ENCODE measurements at places on chromosomes 2 and 18.
A peak's percentile ranks its signal among the peaks of the same experiment; 100 is the strongest.

DNA sequence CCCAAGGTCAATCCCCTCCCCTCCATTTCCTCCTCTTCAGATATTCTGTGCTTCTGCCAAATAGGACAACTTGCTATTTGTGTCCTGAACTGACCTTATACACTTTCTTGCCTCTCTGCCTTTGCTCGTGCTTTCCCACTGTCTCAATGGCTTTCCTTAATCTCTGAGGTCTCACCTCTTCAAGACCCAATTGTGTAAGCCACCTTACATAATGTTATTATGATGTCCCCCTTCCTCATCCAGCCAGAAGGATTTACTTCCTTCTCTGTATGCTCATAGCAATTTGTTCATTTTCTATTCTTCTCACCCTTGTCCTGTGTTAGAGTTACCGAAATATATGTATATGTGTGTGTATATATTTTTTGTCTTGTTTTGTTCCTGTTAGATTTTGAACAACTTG lies 26.9 kb upstream of the DARS1 start:
- DNase-seq: no peak

GRCh38 chr2:229582151-229582550 lies 132.2 kb downstream of the DNER start:
- DNase-seq: no peak

GRCh38 chr2:238884122-238884811 lies 36.4 kb downstream of the TWIST2 start:
- no peak for DNase-seq

DNA sequence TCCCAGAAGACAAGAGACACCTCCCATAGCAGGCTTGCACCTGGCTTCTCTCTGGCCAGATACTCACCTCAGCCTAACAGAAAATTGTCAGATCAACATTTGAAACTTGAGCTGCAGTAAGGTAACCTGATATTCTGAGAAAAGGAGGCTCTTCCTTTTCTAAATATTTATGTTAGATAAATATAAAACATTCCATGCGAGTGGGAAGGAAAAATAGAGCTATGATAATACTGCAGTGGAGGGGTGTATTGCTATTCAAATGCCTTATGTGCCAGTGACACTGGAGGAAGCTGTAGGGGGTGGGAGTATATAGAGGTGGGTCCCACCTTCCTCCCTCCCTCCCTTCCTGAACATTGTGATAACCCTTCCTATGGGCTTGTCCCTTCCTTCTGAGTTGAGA lies 515.5 kb upstream of the CHAC2 start:
- DNase-seq: no peak

DNA sequence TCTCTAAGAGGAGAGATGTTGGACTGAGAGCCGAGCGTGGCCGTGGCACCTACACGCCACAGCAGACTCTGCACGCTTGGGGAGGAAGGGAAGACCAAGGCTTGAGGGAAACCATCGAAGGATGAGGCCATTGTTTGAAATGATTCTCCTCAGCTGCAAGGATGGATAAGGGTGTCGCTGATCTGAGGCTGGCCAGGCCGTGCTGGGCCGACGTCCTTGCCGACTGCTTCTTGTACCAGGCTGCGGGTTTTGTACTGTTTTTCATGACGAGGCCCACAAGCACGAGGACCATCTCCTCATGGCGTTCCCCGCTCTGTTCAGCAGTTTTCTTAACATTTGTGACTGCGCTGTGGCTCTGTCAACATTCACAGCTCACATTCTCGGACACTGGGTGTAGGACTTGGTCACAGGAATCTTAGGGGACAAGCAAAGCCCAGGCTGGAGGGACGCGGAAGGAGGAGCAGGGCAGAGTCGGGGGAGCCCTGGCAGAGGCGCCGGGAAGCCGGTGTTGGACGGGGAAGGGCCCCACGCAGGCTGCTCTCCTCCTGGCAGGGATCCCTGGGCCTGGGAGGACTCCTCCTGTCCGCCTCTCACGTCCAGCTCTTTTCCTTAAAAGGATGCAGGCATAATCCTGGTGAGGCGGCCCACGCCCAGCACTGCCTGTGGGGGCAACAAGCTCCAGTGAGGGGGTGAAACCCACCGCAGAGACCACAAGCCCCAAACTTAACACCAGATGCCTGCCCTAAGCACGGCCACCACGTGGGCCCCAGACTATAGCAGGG lies 259.0 kb upstream of the SALL3 start:
- DNase-seq: no peak

- DNase-seq: no peak
Observed at GRCh38 chr2:212147921-212148513, 390.6 kb downstream of the ERBB4 start.

- no peak for DNase-seq
Observed at GRCh38 chr2:20382965-20383810, 32.5 kb upstream of the PUM2 start.

- no peak for DNase-seq
Observed at GRCh38 chr18:41745166-41746049, 209.6 kb upstream of the PIK3C3 start.

DNA sequence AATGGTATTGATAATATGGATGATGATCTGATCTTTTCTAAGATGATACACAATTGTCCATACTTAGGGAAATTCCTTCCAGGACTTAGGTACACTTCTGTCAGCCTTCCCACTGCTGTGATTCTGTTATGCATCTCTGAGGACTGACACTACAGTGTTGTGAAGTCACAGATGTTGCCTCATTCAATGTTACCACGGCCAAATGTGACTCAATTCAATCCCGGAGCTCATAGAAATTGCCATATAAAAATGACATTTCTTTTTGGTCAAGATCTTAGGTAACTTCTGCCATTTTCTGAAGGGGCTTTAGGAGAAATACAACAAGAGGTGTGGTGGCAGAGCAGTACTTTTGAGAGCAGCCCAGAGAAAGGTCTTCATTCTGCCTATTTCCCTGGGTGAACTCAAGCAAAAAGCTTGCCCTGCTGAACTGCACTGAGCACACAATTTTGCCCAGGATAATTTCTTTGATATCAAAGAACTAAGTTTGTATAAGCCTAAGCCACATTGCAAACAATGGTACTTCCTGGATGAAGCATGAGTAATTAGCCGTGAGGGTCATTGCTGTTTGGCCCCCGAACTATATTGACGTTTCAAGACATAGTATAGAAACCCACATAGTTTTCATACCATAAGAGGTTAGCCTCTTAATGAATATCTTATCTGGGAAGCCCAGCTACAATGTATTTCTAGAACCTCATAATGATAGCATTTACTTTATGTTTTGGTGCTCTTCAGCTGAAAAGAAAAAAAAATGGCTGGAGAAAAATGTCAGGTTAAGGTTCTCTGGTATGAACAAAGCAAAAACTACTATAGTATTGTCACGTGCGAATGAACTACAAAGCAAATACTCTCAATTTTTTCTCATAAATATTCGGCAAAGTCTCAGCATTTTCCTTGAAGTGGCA lies 437.4 kb downstream of the MEIS1 start:
- DNase-seq: no peak

- DNase-seq: no peak
Observed at GRCh38 chr2:231483398-231484329, 19.4 kb upstream of the NCL start.

DNA sequence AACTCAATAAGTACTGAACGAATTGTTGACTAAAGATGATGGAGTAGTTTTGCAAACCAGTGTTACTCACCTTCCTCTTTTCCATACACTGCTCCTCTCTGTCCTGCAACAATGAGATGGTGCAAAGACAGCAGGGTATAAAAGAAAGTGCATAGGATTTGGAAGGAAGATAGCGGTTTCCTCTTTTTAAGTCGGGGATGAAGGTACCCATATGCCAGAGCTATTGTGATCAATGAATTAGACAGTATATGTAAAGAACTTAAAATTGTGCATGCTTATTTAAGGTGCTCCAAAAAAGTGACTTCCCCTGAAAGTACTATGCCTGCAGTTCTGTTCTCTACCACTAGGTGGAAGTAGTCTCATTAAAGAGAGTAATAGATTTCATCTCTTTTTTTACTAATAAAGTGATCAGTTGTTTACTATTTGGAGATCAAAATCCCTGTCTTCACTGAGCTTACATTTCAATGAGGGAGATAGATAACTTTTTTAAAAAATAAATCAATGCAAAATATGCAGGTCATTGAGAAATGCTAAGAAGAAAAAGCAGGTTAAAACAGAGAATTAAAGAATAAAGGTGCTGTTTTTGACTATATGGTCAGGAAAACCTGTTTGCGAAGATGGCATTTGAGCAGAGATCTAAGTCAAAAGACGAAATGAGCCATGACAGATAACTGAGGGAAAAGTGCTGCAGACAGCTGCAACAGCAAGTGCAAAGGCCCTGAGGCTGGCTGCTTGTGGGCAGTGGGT lies 339.7 kb upstream of the SLC14A2 start:
- no peak for DNase-seq

DNA sequence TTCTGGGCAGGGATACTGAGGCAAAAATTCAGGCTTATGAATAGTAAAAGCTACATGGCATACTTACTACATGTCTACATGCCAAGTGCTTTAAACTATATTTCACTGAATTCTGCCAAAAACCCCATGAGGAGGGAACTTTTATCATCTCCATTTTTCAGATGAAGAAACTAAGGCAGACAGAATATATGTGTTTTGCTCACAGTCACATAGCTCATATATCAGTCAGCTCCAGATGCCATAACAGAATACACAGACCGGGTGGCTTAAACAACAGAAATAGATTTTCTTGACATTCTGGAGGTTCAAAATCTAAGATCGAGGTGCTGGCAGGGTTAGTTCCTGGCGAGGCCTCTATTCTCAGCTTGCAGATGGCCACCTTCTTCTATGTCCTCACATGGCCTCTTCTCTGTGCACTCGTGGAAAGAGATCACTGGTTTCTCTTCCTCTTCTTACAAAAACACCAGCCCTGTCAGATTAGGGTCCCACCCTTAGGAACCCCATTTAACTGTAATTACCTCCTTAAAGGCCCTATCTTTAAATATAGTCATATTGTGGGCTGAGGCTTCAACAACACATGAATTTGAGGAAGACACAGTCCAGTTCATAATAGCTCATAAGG lies 27.1 kb upstream of the CREB1 start:
- no peak for DNase-seq

DNA sequence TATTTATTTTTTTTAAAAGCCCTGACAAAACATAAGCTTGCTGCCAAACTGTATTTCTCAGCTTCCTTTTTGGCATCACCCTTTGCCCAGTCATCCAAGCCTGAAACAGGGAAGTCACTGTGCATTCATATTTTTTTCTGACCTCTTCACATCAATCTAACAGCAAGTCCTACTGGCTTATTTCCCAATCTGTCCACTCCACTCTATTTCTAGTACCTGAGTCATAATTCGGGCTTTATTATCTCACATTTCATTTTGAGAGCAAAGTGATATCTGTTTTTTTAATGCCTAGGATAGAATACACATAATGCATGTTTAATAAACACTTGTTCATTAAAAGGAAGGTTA lies 5.1 kb downstream of the HNMT start:
- DNase-seq: no peak

GRCh38 chr2:228575897-228576296 lies 394.4 kb upstream of the SPHKAP start:
- no peak for DNase-seq

DNA sequence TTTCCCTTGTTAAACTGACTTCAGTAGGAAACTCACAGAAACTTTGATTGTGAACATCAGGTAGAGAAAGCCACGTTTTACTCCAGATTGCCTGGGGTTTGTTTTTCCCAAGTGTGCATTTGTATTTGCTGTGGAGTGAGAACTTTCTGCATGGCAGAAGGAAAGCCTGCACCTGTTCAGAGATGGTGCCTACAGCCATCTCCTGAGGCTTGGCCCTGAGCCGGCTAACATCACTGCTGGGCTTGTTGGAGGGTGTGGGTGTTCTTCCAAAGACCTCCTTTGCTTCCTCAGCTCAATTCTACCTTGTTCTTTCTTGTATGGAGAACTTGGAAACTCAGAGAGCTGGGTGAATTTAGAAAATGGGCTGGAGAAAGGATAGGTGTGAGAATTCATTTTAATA lies 16.1 kb downstream of the KCNS3 start:
- DNase-seq: no peak

GRCh38 chr2:133766164-133766832 lies 198.0 kb upstream of the NCKAP5 start:
- DNase-seq: no peak

GRCh38 chr2:237511433-237511832 lies 24.4 kb downstream of the MLPH start:
- no peak for DNase-seq

- DNase-seq: no peak
Observed at GRCh38 chr2:223923976-223924375, 21.2 kb downstream of the WDFY1 start.

GRCh38 chr2:62071126-62071598 lies 124.8 kb upstream of the B3GNT2 start:
- DNase-seq: no peak

- no peak for DNase-seq
Observed at GRCh38 chr2:181642086-181642485, 14.8 kb downstream of the CERKL start.

DNA sequence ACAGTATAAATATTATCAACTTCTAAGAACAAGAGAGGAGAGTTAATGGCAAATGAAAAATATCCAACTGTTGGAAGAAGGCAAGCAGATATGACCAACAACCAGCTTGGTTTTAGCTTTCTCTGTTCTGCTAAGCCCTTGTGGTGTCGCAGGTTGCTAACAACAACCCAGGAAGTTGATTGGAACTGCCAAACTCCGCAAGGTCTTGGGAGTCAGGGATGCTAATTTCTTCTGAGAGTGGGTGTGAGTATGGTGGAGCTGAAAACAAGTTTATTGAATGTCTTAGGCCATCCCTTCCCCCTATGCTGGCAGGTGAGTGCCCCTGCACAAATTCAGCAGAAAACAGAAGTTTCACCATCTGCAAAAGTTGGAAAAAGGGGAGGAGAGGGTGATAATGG lies 17.5 kb downstream of the BZW1 start:
- no peak for DNase-seq

GRCh38 chr2:148640767-148641166 lies 3.8 kb upstream of the EPC2 start:
- DNase-seq: no peak

DNA sequence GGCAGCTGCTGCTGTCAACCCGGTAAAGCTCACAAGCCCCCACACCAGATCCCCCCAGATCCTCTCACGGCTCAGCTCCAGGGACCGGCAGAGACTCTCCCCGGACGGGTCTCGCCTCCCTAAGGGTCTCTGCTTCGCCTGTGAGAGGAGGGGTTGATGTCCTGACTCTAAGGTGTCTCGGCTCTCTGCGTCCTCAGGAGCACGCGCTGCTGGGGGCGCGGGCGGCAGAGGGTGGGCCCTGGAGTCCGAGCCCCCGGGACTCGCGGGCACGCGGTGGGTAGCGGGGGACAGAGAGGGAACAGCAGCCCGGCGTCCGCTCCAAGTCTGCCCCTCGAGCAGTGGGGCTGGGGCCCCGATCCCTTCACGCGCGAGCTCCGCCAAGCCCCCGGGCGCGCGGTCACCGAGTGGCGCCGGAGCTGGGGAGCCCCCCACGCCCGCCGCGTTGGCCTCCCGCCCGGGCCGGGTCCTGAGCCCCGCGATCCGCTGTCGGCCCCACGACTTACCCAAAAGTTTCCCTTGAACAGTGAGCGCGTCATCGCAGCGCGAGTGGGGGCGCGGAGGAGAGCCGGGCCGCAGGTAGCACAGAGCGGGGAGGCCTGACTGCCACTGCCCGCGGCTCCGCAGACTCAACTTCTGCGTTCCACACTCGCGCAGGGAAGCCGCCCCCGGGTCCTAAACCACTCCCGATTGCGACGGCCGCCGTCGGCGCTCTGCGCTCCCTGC lies at the start of gene PSTPIP2:
TSS of gene PSTPIP2 (minus strand) at position 608 of the 723 bp plus-strand sequence. CDS start at position 536, 72 bp downstream.
- peak; percentile 5 for DNase-seq

GRCh38 chr2:99297994-99298393 lies 3.0 kb downstream of the LYG1 start:
- DNase-seq: no peak
